ENCODE measurements at places on chromosomes 3 and 15.

GRCh38 chr3:35678643-35679161, 39.4 kb downstream of the ARPP21 start:
- no peaks in the 10 kb centered on the region for H3K36me3 ChIP-seq
- peaks cover 6% of the 10 kb centered on the region for H3K27me3 ChIP-seq
- H3K4me3 ChIP-seq = no peak overlapping the region
- no peak for DNase-seq
- no peaks in the 10 kb centered on the region for H3K4me1 ChIP-seq
- H3K27ac ChIP-seq = no peak overlapping the region

GRCh38 chr15:83206526-83207008, 1.1 kb downstream of the HDGFL3 start:
- DNase-seq = no peak
- H3K4me3 ChIP-seq = peak overlapping the region; percentile 84
- peaks cover 5% of the 10 kb centered on the region for H3K36me3 ChIP-seq

DNA sequence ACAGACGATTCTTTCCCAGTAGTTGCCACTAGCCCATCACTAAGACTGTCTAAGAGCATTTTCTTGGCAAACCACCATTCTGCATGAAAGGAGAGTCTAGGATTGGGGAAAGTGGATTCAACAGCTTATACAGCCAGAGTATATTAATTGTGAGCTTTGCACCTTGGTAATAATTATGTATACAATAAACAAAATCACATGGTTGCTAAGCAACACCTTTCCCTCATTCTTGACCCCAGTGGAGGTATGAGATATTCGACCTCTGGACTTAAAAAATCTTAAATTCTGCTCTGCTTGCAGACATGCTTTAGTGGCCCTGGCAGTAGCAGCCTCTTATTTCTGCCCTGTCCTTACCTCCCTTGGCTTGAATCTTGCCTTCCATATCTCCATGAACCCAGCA, 73.1 kb downstream of the PPP2R3A start:
- DNase-seq = no peak
- no peaks in the 10 kb centered on the region for H3K4me1 ChIP-seq
- H3K27me3 ChIP-seq = no peaks in the 10 kb centered on the region
- peak overlapping the region; percentile 22 for H3K27ac ChIP-seq

GRCh38 chr3:102059145-102059943, 210.0 kb downstream of the NFKBIZ start:
- no peaks in the 10 kb centered on the region for H3K36me3 ChIP-seq
- DNase-seq = no peak
- no peaks in the 10 kb centered on the region for H3K4me1 ChIP-seq
- H3K27me3 ChIP-seq = no peaks in the 10 kb centered on the region
- no peak overlapping the region for H3K27ac ChIP-seq
- H3K4me3 ChIP-seq = no peak overlapping the region

DNA sequence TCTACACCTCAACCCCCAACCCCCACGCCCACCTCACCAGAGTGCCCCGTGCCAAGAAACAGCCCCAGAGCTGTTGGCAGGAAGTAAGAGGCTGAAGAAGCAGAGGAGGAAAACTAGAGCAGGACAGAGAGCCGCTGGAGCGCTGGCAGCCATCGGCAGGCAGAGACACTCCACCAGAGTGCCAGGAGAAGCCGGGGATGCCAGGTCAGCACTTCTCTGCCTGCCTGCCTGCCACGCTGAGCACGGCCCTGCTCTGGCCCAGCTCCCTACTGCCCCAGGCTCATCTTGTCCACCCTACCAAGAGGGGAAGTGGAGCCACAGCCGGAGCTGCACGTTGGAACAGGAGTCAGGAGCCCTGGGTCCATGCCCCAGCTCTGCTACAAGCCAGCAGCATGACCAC, 29.7 kb downstream of the CACNA2D2 start:
- no peak overlapping the region for H3K4me3 ChIP-seq
- H3K4me1 ChIP-seq = no peaks in the 10 kb centered on the region
- DNase-seq = no peak

DNA sequence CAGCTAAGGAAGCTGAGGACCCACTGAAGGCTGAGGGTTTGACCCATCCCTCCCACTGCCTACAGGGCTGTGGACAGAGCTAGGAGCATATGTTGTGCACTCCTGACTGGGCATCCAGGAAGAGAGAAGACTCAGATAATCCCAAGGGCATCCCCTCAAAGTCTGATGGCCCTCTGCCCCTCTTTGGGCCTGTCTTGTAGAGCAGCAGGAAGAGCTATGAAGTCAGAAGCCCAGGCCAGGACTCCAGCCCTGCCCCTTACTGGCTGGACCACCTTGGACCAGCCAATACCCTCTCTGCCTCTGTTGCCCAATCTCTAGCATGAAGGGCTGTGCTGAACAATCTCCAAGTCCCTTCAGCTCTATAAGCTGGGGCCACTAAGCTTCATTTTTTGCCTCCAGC, 210.8 kb downstream of the RPLP1 start:
- H3K4me1 ChIP-seq = peaks cover 5% of the 10 kb centered on the region
- no peak overlapping the region for H3K27ac ChIP-seq
- no peaks in the 10 kb centered on the region for H3K36me3 ChIP-seq
- H3K4me3 ChIP-seq = no peak overlapping the region
- DNase-seq = no peak
- H3K27me3 ChIP-seq = peaks cover 20% of the 10 kb centered on the region

DNA sequence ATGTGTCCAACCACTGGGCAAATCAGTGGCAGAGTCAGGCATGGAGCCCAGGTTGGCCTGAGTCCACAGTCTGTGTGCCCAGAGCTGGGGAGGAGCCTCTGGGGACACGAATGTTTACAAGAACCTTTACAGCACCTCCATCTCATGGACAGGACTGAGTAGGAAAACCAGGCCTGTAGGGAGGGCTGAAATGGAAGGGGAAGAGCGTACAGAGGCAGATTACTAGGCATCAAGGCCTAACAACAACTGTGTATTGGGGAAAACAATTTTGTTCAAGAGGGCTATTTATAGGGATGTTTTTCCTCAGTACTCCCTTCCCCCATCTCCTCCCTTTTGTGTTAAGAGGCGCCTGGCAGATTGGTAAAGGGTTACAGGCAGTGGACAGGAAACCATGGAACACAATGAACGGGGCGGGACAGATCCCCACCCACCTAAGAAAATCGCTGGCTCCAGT, 15.1 kb upstream of the ARHGAP31 start:
- no peaks in the 10 kb centered on the region for H3K27me3 ChIP-seq
- peak; percentile 39 for DNase-seq

- peaks cover 4% of the 10 kb centered on the region for H3K4me1 ChIP-seq
- no peaks in the 10 kb centered on the region for H3K27me3 ChIP-seq
- no peak overlapping the region for H3K4me3 ChIP-seq
- H3K27ac ChIP-seq = no peak overlapping the region
- DNase-seq = no peak
Observed at GRCh38 chr3:118801899-118802298, 232.7 kb downstream of the IGSF11 start.

DNA sequence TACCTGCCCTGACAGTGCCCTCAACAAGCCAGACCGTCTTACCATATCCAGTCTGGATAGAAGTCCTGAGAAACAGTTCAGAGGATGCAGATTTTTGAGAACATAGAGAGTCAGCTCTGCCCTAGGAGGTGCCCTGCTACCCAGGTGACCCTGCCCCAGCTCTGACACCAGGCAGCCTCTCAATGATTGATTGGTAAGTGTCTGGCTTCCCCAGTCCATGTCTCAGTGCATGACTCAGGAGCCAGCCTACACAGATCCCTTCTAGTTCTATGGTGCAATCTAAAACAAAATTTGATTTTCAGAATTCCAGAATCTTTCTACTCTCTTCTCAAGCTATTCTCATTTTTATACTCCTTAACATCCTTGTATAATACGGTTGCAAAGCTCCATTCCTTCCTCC, 292.1 kb downstream of the VPS13C start:
- H3K27ac ChIP-seq = no peak overlapping the region
- no peaks in the 10 kb centered on the region for H3K27me3 ChIP-seq
- no peak for DNase-seq
- H3K4me3 ChIP-seq = no peak overlapping the region

DNA sequence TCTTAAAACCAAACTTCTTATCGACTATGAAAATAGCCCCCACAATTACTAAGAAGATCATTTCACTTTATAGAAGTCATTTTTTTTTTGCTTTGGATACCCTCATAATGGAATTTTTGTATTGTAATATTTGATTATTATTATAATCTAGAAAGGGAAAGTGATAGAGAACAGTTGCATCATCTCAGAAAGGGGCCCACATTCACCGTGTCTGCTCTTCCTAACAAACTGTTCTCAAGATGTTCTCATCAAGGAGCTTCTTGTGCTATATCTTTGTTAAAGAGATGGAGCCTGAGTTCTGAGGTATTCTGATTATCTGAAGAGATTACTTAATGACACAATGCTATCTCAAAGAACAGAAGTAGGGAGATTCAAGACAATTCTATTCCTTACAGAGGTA, 49.3 kb downstream of the MME start:
- no peaks in the 10 kb centered on the region for H3K27me3 ChIP-seq
- no peak overlapping the region for H3K27ac ChIP-seq
- no peak for DNase-seq
- H3K4me3 ChIP-seq = peak overlapping the region; percentile 32
- H3K4me1 ChIP-seq = no peaks in the 10 kb centered on the region

GRCh38 chr15:30043211-30043655, 39.5 kb upstream of the GOLGA8J start:
- peaks cover 6% of the 10 kb centered on the region for H3K4me1 ChIP-seq
- H3K27me3 ChIP-seq = no peaks in the 10 kb centered on the region
- H3K4me3 ChIP-seq = no peak overlapping the region

DNA sequence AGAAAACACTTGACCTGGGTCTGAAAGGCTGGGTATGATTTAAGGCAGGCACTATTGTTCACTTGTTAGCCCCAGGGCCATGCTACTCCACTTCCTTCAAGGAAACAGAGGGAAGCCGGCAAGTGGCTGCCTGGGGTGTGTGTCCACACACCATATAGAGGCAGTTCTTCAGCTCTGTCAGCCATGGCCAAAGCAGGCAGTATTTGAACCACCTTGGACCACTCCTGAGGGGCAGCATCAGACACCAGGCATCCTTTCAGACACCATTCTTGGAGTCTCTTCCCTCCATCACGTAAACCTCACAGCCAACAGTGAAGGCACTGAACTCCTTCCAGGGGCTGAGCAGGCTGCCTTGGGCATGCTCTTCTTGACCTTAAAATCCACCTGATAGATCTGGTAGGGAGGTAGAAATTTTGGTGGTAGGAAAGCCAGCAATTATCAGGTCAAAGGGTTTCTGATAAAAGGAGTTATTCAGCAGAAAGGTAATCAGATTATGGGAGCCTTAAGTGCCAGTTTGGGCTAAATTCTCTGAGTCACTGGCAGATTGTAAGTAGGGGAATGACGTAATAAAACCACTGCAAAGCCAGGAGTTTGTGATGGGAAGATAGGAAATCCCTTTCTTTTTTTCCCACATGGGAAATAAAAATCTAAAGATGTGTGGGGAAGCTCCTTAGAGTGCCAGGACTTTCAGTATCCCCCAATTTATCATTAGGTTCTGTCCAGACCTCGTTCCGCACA, 20.2 kb downstream of the TGFBR2 start:
- no peaks in the 10 kb centered on the region for H3K27me3 ChIP-seq
- no peak overlapping the region for H3K27ac ChIP-seq
- DNase-seq = no peak

- no peak overlapping the region for H3K4me3 ChIP-seq
- H3K27me3 ChIP-seq = no peaks in the 10 kb centered on the region
- H3K36me3 ChIP-seq = no peaks in the 10 kb centered on the region
- no peaks in the 10 kb centered on the region for H3K4me1 ChIP-seq
Observed at GRCh38 chr3:27800261-27800660, 78.1 kb upstream of the EOMES start.

GRCh38 chr3:42106646-42107045, 15.5 kb downstream of the TRAK1 start:
- no peak overlapping the region for H3K27ac ChIP-seq
- H3K36me3 ChIP-seq = peaks cover 12% of the 10 kb centered on the region
- no peaks in the 10 kb centered on the region for H3K4me1 ChIP-seq
- no peak overlapping the region for H3K4me3 ChIP-seq
- no peak for DNase-seq

GRCh38 chr3:12724794-12725193, 34.3 kb downstream of the TMEM40 start:
- no peaks in the 10 kb centered on the region for H3K27me3 ChIP-seq
- no peaks in the 10 kb centered on the region for H3K36me3 ChIP-seq
- no peak overlapping the region for H3K27ac ChIP-seq
- no peak overlapping the region for H3K4me3 ChIP-seq
- H3K4me1 ChIP-seq = peaks cover 6% of the 10 kb centered on the region
- no peak for DNase-seq

- no peaks in the 10 kb centered on the region for H3K27me3 ChIP-seq
- H3K4me1 ChIP-seq = no peaks in the 10 kb centered on the region
- H3K27ac ChIP-seq = no peak overlapping the region
- H3K36me3 ChIP-seq = no peaks in the 10 kb centered on the region
- no peak for DNase-seq
Observed at GRCh38 chr15:101765772-101766456, 37.4 kb upstream of the OR4F6 start.

- H3K36me3 ChIP-seq = no peaks in the 10 kb centered on the region
- DNase-seq = no peak
- H3K27me3 ChIP-seq = no peaks in the 10 kb centered on the region
Observed at GRCh38 chr3:50474717-50475116, 28.7 kb downstream of the CACNA2D2 start.

DNA sequence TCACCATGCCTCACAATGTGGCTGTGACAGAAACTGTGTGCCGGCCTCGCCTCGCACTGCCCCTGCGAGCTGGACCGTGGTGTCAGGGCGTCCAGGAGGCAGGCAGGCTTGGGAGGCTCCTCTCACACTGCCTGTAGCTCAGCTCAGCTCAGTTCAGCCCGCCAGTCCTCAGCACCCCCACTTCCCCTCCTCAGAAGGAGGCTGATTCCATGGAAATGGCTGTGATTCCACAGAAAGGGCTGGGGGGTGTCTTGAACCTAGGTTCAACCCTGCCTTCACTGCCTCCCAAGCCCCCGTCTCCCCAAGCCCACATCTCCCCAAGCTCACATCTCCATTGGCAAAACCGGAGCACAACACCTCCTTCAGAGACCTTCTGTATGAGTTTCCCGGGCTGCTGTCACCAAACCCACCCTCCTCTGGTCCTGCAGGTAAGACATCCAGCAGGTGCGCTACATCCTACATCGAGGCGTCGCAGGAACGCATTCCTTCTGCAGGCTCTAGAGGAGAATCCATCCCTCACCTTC, 94.0 kb downstream of the OCA2 start:
- no peaks in the 10 kb centered on the region for H3K4me1 ChIP-seq
- no peak for DNase-seq
- H3K27me3 ChIP-seq = no peaks in the 10 kb centered on the region
- H3K36me3 ChIP-seq = no peaks in the 10 kb centered on the region
- no peak overlapping the region for H3K4me3 ChIP-seq

- H3K4me1 ChIP-seq = peaks cover 16% of the 10 kb centered on the region
- H3K27me3 ChIP-seq = no peaks in the 10 kb centered on the region
- H3K36me3 ChIP-seq = no peaks in the 10 kb centered on the region
- no peak for DNase-seq
- H3K27ac ChIP-seq = no peak overlapping the region
Observed at GRCh38 chr3:9157651-9158362, 91.6 kb downstream of the SRGAP3 start.

- H3K27me3 ChIP-seq = no peaks in the 10 kb centered on the region
- H3K4me3 ChIP-seq = no peak overlapping the region
- DNase-seq = no peak
- H3K36me3 ChIP-seq = peaks cover 12% of the 10 kb centered on the region
- H3K27ac ChIP-seq = no peak overlapping the region
- H3K4me1 ChIP-seq = no peaks in the 10 kb centered on the region
Observed at GRCh38 chr3:154129625-154130024, 8.4 kb downstream of the ARHGEF26 start.

Measured in endodermal cell (in vitro differentiated cells).